ENCODE measurements at places on chromosomes 4 and X. TPM values are rescaled to one million over a fixed set of nuclear protein-coding genes. Genes with fewer than 3 reads are reported as not detected.

Gene TSC22D3
- 18.3 TPM for total RNA-seq

Gene HPGDS
- total RNA-seq = not detected

Gene PPP2R2C
- 0.60 TPM for total RNA-seq

Gene CT45A9
- not detected for total RNA-seq

Gene MAML3
- total RNA-seq = 4.0 TPM

Gene RTL9
- not detected for total RNA-seq

Gene ADGRG4
- total RNA-seq = not detected

Gene MAOB
- total RNA-seq = not detected

Gene SPANXD
- total RNA-seq = not detected

Gene JADE3
- total RNA-seq = 8.9 TPM

Gene PIR
- 93.8 TPM for total RNA-seq

Gene ABCG2
- 12.9 TPM for total RNA-seq

Gene CETN2
- 15.9 TPM for total RNA-seq

Gene NUP62CL
- not detected for total RNA-seq

Gene NPY2R
- total RNA-seq = not detected

Gene ASMT
- not detected for total RNA-seq

Gene GAGE12G
- total RNA-seq = not detected

Gene AKAP14
- total RNA-seq = not detected

Gene ZDHHC15
- total RNA-seq = not detected

Gene BMX
- 208 TPM for total RNA-seq

Gene HEPH
- 2.4 TPM for total RNA-seq

Gene DDX53
- not detected for total RNA-seq

Gene DCAF8L2
- not detected for total RNA-seq

Gene PLS3
- total RNA-seq = 321 TPM

Gene LRCH2
- 15.3 TPM for total RNA-seq

Gene USP11
- total RNA-seq = 42.9 TPM

Gene SERPINA7
- total RNA-seq = not detected
